HuH-7.5 (cell line): ENCODE measurements at places on chromosomes 13 and 19.

DNA sequence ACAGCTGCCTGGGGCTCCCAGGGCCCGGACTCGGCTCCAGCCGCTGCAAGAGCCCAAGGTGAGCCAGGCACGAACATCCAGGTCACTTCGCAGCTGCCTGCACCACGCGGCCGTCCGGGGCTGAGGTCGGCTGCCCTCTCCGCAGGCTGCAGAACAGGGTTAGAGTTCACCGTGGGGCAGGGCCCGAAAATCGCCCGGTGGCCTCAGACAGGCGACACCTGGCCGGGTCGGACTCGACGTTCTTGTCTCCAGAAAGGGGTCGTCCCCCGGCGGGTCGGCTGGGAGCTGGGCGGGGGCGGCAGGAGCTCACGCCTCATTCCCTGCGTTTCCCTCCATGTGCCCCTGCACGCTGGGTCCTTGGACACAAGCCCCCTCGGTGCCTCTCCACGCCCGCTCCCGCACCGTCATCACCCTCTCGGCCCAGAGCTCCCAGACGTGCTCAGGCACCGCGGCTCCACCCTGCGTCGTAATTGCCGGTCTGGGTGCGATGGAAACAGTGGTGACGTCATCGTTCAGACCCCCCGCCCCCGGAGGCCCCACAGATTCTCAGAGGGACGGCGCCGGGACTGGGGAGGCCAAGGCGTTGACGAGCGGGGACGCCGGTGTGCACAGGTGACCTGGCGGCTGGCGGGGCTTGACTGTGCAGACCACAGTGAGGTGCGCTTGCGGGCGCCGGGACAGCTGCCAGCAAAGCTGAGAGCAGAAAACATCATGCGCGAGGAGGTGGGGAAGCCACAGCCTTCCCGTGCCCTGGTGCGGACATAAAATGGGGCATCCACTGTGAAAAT lies 4.0 kb upstream of the GRIN3B start:
- peak; percentile 82 for DNase-seq

- DNase-seq: peak; percentile 50
Measured at GRCh38 chr19:18741124-18742121, 49.7 kb downstream of the COMP start.

- DNase-seq: no peak
Measured at GRCh38 chr19:23520441-23520840, 125.2 kb upstream of the ZNF91 start.

DNA sequence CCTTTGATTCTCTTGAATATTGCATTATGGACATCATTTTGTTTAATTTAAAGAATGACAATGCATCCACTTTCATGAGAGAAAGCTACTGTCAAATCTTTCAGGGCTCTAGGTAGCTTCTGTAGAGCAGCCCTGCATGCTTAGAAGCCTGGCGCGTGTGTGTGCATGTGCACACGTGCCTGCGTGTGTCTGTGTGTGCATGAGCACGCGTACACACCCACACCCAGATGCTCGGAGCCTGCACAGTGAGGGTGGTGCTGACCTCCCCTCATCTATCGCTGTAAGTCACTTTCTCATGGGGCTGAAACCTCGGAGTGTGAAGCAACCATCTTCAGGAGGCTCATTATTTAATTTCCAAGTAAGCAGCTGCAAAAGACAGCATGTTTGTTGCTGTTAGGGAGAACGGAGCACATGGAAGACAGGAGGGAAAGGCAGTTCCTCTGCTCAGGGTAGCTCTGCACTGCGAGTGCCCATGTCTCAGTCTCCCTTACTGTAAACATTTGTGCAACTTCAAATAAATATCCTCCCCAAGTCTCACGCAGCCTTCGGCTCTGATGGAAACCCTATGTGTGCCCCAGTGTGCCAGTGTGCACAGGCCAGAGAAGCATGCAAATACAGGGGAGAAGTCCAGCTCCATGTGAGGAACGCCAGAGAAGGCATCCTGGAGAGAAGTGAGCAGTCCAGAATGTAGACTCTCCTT lies 22.8 kb downstream of the TSHZ3 start:
- no peak for DNase-seq

DNA sequence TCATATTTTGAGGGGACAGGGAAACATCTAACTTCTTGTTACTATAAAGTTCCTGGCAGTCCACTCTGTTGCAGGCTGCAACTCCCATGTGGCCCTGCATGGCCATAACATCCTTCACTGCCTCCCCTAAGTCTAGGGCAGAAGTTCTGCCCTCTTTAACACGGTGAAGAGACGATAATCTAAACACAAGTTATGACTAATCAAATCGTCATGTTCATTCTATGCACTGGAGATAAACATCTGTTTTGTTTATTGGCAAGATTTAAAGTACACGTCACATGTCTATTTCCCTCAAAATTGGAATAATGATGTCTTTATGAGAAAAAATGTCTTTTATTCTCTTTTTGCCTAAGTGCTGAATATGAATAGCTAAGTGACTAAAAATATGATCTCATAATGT lies 1629.4 kb downstream of the PCDH9 start:
- DNase-seq: no peak

DNA sequence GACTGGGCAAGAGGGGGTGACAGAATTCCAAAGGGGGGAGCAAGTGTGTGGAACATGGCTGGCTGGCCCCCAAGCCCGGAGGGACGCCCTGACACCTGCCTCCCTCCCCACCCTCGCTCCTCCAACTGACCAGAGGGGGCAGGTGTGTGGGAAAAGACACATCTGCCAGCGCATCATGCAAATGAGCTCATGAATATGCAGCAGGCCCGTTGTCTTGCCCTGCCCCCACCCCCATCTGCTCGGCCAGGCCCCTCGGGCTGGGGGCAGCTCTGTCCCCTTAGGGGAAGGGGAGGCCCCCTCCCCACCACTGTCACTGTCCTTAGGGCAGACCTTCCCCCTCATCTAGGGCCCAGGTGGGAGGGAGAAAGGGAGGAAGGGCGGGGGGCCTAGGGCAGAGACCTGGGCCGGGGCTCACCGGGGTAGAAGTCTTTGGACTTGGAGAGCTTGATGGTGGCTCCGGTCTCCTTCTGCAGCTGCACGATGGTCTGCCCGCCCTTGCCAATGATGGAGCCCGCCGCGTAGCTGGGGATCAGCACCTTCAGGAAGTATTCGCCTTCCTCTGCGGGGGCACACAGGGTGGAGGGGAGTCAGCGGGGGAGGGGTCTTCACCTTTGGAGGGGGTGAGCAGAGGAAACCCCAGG lies 12.9 kb downstream of the NOVA2 start:
- no peak for DNase-seq

GRCh38 chr13:82962397-82962796 lies 919.9 kb downstream of the SLITRK1 start:
- DNase-seq: no peak

DNA sequence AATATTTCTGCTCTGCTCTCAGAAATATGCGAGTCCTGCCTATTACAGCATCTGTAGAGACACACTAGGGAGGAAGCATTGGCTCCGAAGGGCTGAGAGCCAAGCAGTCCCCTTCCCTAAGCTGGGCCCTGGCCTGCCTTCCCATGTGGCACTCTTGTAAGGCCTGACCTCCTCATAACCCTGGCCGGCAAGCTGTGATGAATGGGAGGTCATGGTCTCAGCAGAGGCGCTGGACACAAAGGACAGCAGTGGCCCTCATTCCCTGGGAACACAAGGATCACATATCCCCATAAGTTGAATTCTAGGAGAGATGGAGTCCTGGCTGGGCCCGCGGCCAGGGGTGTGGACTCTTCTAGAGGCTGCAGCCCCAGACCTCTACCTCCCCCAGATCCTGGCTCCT lies 483.3 kb downstream of the ZNF536 start:
- DNase-seq: no peak

GRCh38 chr13:113537909-113538688 lies 46.5 kb upstream of the TFDP1 start:
- no peak for DNase-seq

DNA sequence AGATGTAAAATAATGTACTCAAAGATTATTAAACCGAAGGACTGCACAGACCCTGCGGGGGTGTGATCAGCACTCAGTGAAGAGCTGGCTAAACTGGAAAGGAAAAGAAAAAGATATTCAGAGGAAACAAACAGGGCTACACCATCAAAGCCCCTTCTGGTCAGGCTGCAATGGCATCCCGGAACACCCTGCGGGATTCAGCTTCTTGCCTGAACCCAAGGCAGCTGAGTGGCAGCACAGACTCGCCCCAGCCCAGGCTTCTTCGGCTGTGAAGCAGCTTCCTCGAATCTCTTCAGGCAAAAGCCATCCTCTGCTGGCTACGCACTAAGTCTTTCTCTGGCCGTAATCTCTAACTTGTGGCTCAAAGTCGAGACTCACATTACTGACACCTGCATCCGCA lies 220.9 kb downstream of the TEX29 start:
- no peak for DNase-seq

GRCh38 chr19:52258426-52258825 lies 11.0 kb upstream of the ZNF766 start:
- no peak for DNase-seq

GRCh38 chr19:19111967-19112580 lies 26.2 kb downstream of the TMEM161A start:
- no peak for DNase-seq

GRCh38 chr13:93249364-93250306 lies 23.0 kb downstream of the GPC6 start:
- no peak for DNase-seq

DNA sequence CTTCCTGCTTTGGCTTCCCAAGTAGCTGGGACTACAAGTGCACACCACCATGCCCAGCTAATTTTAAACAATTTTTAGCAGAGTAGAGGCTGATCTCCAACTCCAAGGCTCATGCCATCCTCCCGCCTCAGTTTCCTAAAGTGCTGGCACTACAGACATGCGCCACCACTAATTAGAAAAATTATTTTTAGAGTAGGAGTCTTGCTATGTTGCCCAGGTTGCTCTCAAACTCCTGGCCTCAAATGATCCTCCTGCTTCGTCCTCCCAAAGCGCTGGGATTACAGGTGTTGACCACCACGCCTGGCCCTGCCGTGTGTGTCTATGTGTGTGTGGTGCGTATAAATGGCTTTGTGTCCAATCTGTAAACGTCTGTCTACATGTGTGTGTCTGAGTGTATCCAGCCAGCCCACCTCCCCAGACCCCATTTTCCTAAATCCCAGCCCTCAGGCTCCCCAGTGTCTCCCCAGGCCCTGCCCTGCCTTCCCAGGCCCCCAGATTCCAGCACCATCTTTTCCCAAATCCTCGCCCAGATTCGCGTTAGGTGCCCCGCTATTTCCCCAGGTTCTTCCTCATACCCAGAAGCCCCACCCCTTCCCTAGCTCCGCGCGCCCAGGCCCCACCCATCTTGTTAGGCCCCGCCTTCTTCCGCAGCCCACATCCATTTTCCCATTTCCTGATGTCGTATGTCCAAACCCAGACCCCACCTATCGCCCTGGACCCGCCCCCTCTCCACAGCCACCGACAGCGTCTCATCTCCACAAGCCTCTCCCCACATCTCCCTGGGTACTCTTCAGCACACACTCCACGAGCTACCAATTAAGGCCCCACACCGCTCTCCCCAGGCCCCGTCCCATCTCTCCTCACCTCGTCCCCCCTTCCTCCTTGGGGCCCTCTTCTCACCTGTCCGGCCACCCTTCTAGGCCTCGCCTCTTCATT lies 24.9 kb downstream of the SLC8A2 start:
- no peak for DNase-seq

DNA sequence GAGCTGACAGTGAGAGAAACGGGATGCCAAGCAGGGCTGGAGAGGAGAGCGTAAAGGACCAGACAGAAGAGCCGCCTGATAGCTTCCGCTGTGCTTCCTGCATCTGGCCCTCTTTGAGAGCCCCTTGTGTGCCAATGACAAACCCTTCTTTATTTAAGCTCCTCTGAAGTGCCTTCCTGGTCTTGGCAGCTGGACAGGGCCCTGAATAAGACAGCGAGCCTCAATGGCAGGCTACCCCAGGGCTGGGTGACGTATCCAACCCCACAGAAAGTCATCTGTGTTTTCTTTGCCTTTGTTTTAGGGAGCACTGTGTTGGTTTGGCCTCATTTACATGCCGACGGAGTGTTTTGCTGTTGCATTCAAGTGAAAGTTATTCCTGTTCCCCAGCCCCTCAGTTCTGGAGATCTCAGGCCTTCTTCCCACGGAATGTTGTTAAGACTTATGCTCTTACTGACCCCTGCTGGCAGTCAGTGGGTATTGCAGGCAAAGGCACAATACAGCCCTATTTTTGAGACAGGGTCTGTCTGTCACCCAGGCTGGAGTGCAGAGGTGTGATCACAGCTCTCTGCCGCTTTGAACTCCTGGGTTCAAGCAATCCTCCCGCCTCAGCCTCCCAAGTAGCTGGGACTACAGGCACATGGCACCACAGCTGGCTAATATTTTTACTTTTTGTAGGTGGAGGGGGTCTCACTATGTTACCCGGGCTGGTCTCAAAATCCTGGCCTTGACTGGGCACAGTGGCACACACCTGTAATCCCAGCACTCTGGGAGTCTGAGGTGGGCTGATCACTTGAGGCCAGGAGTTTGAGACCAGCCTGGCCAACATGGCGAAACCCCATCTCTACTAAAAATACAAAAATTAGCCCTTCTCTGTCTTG lies 16.8 kb downstream of the CCL25 start:
- no peak for DNase-seq

DNA sequence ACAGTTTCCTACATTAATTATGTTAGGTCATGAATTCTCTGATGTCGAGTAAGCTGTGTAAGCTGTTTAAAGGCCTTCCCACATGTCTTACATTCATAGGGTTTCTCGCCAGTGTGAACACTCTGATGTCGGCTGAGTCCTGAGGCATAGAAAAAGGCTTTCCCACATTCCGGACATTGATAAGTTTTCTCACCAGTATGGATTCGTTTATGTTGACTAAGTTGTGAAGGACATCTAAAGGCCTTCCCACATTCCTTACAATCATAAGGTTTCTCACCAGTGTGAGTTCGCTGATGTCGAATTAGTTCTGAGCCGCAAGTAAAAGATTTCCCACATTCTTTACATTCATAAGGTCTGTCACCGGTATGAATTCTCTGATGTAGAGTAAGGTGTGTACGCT lies 24.9 kb downstream of the ZNF850 start:
- DNase-seq: no peak

DNA sequence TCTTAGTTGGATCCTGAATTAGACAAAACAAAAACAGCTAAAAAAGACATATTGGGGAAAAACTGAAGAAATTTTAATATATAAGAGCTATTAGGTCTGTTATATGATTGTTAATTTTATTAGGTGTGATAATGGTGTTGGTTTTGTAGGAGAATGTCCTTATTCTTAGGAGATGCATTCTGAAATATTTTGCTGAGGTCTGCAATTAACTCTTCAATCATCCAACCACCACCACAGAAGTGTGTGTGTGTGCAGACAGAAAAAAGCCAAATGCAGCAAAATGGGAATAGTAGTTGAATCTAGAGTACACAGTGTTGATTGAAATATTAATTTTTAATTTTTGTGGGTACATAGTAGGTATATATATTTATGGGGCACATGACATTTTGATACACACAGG lies 12.1 kb upstream of the KBTBD7 start:
- DNase-seq: no peak
